Keratinocyte (primary cell): ENCODE measurements at places on chromosomes 2 and 18.

- no peak for DNase-seq
These were observed 154.1 kb upstream of the SH3BP4 start for GRCh38 chr2:234797566-234798250.

GRCh38 chr2:224940618-224941017 is 101.7 kb downstream of the DOCK10 start:
- no peak for DNase-seq

- no peak for DNase-seq
These were observed 52.0 kb downstream of the STAT1 start for GRCh38 chr2:190961918-190962487.

DNA sequence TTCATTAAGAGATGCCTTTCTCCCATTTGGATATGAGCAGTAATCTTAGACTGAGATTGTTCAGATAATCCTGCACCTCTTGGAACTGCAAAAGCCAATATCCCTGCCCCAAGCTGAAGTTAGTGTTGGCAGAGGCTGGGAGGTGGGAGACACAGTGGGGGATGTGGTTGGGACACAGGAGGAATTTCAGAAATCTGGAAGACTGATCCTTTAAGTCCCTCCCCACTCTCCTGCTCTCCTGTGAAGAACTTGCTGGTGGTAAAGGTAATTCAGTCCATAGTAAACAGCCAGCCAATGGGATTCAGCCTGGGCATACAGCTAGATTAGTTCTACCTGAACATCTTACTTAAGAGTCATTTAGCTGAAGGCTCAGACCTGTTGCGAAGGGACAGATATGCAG is 50.0 kb upstream of the TMEM178A start:
- DNase-seq, result no peak

GRCh38 chr2:178250429-178250828 is 56.1 kb downstream of the OSBPL6 start:
- DNase-seq, result no peak

GRCh38 chr2:28217042-28217740 is 175.5 kb upstream of the FOSL2 start:
- no peak for DNase-seq

DNA sequence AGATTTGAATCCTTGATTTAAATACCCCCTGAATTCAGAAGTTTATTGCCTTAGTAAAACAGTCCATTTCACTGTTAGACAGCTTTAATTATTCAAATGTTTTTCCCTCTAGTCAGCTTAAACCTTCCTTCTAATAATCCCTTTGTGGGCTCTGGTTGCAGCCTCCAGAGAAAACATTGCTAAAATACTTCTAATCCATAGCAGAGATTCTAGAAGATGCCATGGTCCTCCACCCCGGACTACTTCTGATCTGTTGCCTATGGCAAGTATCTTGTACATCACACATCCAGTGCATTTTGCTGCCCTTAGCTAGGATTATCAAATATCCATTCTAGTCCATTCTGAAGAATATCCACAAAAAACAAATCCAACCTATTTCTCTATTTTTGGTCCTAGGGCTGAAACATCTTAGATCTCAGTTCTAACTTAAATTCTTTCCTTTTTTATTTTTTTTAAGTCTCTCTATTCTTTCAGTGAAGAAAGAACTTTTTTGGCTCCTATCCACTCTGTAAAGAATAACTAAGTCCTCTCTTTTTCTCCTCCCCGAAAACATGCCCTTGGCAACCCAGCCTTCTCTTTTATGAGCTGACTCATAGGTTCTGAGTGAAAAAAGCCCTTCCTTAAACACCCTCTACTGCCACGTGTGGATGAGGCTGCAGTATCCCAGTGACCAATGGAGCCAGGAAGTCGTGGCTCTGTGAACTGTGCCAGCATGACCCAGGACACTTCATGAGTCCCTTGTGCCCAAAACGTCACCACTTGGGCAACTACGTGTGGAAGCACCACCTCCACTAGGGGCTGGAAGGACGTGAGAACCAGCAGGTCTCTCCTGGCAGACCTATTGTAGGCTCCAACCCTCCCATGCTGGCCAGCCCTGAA is 349.8 kb downstream of the TNS1 start:
- DNase-seq, result peak; percentile 35

DNA sequence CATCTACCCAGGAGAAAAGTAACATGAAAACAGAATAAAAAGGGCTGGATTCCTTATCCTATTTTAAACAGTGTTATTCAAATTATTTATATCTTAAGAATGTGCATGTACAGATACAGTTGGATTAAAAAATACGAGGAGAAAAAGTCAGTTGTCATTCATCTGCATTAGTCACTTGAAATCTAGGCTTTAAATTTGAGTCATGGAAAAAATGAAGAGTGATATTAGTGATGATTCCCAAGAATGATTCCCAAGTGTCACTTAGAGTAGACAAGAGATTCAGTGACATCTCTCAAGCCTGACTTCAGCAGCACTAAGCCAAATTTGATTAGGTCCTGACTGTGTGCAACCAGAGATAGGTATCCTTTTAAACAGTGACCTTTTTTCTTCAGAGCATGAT is 394.2 kb downstream of the IRS1 start:
- no peak for DNase-seq

GRCh38 chr18:36365836-36366775 is 68.6 kb downstream of the FHOD3 start:
- DNase-seq, result no peak

DNA sequence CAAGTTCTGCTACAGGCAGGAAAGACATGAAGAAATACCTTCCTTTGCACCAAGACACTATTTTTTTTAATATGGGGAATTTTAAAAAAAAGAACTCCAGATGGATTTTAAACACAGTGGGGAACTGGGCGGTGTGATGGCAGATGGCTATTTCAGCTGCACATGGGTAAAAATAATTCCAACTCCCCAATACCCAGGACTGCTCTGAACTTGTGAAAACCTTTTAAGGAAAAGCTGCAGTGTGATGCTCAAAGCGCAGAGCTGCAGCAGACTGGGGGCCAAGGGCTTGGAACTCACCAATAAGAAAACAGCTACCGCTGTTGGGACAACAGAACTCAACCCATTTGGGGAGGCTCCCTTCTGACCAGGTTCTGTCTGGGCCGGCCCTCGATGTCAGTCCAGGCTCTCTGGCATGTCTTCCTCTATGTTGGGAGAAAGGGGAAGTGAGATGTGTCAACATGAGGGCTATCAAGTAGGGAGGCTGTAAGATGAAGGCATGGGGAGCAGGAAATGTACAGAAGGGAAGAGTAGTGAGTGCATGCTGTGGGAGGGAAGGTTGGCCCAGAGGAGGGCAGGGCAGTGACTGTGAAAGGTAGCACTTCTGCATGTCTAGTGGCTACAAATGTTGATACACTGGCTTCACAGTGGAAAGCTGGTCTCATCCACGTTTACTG is 64.0 kb upstream of the SLC14A2 start:
- no peak for DNase-seq

DNA sequence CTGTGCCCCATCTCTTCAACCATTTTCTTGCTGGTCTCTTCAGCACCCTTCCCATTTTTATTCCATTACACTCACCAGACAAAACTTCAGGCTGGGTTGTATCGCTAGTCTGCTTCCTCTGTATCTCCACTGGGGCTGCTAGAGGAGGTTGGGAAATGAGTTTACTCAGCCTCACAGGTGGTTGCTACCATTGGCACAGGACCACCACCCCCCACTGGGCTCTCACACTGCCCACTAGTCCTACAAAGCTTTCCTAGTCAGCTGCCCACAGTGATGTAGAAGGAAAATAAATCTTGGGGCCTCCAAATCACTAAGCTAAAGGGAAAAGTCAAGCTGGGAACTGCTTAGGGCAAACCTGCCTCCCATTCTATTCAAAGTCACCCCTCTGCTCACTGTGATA is 12.3 kb upstream of the IL1B start:
- no peak for DNase-seq

GRCh38 chr2:42712934-42713333 is 51.0 kb downstream of the OXER1 start:
- DNase-seq, result no peak

GRCh38 chr2:55010915-55011314 is 39.3 kb downstream of the RTN4 start:
- DNase-seq, result no peak

DNA sequence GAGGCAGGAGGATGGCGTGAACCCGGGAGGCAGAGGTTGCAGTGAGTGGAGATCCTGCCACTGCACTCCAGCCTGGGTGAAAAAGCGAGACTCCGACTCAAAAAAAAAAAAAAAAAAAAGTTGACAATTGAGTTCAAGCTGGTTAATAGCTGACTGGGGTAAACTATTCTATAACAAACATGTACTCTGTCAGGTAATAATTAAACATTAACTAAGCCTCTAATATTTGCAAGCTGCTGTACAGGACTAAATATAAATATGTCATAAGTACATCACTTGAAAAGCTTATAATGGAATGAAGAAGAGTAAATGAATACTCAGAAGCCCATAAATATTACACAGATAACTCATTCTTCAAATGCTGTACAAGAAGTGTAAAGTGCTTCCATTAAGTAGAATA is 190.4 kb upstream of the CRIM1 start:
- DNase-seq, result no peak

GRCh38 chr18:31626409-31626808 is 34.7 kb downstream of the TTR start:
- DNase-seq, result no peak

- DNase-seq, result no peak
These were observed 77.9 kb upstream of the DOCK10 start for GRCh38 chr2:225120186-225120585.

DNA sequence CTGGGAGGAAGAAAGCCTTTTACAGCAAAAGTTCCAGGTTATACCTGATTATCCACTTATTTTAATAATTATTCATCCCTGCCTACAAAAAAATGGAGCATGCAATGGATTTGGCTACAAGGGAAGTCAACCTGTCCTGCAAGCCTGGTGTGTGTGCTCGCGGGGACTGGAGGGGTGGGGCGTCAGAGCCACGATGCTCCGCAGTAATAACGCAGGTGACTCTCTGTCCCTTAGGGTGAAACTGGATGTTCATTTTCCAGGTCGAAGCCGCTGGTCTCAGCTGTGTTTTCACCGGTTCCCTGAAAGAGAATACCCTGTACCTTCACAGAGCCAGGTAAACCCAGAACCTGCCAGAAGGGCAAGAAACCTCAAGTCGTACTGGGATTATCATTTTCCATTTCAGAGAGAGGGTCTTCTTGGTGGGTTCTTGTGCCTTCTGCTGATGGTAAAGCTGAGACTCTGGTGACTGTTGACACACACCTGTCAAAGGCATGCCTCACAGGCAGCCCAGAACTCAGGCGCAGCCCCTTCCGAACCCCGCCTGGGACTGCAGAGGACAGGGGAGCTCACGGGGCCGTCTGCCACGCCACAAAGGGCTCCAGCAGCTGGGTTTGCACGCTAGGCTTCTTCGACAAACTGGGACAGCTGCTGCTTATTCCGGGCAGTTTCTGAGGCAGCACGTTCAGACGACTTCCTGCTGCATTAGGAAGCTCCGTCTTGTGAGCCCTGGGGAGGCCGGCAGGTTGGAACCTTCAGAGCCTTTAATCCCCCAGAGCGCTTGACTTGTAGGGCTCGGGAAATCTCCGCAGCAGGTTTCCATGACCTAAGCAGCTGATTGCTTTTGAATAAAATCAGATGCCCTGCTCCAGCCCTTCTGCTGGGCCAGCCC is 58.6 kb downstream of the KCNG2 start:
- DNase-seq, result no peak

DNA sequence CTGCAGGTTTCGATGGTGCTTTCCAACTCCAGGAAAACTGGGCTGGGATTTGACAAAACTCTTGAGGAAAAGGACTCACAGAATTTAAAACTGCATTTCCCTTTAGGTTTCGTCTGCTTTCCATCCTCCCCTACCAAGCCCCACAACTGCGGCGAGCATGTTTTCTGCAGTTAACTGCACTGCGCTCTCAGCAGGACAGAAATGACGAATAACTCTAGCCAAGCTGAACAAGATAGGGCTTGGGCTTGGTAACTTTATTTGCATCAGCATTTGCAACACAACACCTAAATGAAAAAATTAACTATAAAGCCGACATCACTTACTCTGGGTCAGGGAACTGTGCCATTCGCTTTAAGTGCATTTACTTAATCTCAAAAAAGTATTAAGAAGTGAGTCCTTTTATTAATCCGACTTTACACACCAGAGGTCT is 669 bp upstream of the PIKFYVE start:
- DNase-seq, result no peak
